Activated naive CD4-positive, alpha-beta T cell treated with anti-CD3 and anti-CD28 coated beads, Interleukin-2, amount 50 U/mL, for 72 hours (primary cell): ENCODE measurements at places on chromosomes 3 and 15.

DNA sequence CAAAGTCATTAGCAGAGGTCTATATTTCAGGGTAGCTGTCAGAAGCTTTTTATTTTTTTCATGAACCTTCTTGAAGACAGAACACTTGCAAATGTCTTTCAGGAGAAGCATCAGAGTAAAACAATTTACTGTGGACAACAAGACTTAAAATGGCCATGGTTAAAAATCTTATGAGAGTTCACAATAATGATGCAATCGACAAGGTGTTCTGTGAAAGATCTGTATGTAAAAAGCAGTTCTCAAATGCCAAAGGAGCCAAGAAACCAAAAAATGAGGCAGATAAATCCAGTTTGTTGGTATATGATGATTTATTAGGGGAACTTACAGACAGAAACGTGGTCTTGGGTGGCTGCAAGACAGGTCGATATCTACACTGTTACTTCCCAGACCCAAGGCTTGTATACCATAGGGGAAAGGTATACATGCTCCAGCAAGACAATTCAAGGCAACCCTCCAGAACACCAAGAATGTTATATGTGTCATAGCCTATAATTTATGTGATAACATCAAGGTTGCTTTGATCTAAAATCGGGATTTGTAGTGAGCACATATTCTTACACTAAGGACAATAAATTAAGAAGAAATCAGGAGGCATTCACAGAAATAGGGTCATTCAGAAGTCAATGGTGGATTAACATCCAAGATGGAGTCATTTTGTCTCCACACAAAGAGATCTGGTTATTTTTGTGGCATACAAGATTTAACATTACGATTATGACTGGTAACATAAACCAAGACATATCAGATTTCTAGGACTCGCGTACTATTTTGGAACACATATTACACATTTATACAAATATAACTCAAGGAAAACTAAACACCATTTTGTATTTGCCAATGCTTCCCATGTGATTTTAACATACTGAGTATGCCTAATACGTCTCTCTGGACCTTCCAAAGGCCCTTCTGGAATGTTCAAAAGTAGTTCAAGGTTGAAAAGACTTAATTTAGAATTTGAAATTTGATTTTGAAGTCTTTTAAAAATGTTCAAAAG is 316.4 kb downstream of the THSD4 start:
- DNase-seq = no peak

DNA sequence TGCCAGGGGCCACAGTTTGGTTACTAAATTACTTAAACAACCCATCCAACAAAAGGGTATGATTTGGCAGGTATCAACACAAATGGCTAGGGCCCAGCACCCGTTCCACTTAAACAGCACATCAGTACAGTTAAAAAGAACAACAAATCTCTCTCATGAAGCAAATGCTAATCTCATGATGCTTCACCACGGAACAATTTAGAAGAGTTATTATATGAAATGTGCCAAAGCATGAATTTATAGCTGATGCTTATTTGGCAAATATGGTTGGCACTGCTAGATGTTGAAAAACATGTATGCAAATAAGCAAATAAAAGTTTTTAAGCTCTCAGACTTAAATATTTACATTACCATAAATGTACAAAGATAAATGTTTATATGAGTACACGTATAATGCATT is 2.3 kb downstream of the PEAK1 start:
- no peak for DNase-seq

- no peak for DNase-seq
Observed at GRCh38 chr3:53132347-53132746, 2.1 kb upstream of the RFT1 start.

- no peak for DNase-seq
Observed at GRCh38 chr15:70801109-70801508, 37.8 kb upstream of the UACA start.

GRCh38 chr3:140708815-140709214 is 31.0 kb downstream of the TRIM42 start:
- no peak for DNase-seq

GRCh38 chr3:140770977-140771667 is 93.3 kb downstream of the TRIM42 start:
- no peak for DNase-seq

DNA sequence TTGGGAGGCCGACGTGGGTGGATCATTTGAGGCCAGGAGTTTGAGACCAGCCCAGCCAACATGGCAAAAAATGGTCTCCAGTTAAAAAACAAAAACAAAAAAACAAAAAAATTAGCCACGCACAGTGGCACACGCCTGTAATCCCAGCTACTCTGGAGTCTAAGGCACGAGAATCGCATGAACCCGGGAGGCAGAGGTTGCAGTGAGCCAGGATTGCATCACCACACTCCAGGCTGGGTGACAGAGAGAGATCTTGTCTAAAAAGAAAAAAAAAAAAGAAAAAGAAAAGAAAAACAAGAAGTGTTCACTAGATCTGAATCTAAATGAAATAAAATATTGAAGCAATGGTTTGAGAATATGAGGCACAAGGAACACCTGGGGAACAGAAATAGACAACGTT is 36.7 kb downstream of the SLC9A9 start:
- DNase-seq = no peak

GRCh38 chr15:70768257-70768883 is 5.0 kb upstream of the UACA start:
- no peak for DNase-seq

GRCh38 chr3:144875211-144875610 is 903.6 kb downstream of the DIPK2A start:
- no peak for DNase-seq

GRCh38 chr3:47193871-47194859 is 30.3 kb upstream of the SETD2 start:
- no peak for DNase-seq

DNA sequence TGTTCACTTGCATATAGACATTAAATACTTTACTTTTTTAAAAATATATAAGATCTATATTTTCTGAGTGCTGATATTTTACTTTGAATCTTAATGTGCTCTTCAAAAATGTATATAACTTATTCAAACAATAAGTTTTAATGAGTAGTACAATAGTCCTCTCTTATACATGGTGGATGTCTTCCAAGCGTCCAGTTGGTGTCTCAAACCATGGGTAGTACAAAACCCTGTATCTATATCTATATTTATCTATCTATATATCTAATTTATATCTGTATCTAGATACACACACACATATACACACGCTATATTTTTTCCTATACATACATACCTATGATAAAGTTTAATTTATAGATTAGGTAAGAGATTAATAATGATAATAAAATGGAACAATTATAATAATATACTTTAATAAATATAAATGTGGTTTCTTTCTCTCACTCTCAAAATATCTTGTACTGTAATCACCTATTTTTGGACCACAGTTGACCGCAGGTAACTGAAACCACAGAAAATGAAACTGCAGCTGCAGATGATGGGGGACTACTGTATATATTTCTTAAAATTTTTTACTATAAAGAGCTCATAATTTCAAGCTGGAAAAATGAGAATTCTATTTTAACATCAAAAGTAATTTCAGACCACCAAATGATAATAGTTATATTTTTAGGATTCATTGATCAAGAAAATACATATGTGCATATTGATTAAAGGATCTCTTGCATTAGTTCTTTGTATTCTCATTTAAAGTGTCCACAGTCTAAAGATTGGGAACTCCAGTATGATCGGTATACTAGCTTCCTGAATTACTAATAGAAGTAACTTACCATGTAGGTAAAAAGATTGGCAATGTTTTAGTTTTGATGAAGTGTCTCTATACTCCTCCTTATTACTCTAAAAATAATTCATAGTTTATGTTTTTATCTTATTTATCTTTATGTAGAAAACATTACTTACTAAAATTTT is 215.1 kb upstream of the MLF1 start:
- DNase-seq = no peak

DNA sequence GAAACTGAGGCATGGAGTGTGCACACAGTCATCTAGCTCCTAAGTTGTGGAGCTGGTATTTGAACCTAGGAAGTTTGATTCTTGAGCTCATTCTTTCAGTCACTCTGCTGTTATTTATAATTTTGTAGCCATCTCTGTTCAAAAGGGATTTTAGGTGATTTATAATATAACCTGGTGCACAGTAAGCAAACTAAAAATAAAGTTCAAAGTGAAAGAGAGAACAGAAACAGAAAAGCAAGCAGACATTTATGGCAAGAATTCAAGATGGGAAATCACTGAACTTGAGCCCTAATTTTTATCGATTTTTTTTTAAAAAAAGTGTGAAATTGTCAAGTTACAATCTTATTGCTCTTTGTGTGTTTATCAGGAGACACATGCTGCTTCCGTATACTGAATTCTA is 71.4 kb upstream of the SLC7A14 start:
- no peak for DNase-seq

GRCh38 chr15:90624278-90624981 is 92.7 kb upstream of the BLM start:
- no peak for DNase-seq

GRCh38 chr3:55490276-55490913 is 3.3 kb upstream of the WNT5A start:
- no peak for DNase-seq

- DNase-seq = no peak
Observed at GRCh38 chr3:131728898-131729642, 226.3 kb upstream of the MRPL3 start.

DNA sequence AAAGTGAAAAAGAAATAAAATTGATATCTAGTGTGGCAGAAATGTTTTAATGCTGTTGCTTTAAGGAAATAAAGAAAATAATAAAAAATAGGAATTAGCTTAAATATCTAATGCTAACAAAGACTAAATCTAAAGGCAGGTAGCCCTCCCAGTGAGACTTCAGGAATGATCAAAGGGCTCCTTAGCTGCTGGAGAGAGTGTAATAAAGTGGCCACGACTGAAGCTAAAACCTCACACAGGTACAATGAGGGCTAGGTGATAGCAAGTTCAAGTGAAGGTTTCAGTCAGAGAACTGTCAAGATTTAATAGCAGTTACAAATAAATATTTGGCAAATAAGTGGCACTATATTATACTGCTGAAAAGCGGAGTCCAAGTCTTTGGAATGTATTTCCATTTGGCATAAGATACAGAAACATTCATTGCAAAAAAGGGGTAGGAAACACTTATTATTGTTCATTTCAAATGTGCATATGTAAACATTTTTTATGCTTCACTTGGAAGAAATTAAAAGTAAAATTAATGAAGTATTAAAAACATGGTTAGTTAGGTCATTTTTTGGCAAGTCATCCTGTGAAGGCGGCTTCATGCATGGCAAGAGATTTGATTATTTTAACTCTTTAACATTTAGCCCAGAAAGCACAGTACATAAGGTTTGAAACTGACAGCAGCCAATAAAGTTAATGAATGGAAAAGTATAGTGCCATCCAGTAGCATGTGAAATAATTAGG is 168.2 kb downstream of the ECT2 start:
- DNase-seq = no peak

GRCh38 chr3:186427627-186428281 is 65.7 kb upstream of the DGKG start:
- no peak for DNase-seq

DNA sequence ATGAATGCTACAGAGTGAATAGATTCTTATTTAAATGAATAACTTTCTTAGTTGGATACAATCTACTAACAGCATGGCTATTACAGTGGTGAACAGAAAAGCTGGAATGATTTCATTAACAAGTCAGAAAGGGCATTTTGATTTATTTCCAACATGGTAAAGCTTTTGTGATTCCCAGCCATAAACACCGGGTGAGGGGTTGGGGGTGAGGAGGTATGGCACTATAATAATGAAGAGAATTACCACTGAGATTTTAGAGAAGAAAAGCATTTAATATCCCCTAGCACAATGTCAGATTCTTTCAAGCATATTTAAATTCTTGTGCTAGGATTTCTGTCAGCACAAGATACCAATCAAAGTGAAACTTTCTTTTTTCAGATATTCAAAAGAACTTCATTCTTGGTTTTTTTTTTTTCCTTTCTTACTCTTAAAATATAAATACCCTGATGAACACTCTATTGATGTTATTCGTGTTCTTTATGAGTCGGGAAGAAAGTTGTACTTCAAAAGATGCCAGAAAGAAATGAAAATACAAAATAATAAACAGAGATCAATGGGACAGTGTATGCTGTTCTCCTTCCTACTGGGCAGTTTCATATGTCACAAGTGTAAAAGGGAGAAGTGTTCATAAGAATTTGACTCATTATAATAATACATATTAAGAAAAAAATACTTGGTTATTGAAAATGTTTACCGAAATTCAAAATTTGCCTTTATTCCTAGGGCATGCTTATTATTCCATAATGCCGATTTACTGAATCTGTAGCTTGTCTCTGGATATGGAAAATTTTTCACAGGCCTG is 522.8 kb downstream of the CADM2 start:
- no peak for DNase-seq

DNA sequence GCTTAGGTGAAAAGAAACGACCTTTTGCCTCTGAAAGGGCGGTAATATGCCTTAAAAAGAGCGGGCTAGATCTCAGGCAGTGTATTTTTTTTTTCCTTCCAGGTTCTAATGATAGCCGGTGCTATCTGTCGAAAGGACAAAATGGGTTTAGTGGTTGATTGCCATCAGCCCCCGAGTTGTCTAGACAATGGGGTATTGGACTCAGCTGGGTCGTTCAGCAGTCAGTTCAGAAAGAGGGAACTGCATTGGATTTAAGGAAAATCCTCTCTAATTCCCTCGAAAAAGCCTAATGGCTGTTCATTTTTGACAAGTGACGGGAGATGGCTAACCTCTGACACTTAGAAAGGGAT is 728 bp downstream of the EIF2B5 start:
- no peak for DNase-seq

GRCh38 chr15:37203050-37203449 is 102.7 kb upstream of the MEIS2 start:
- DNase-seq = no peak

GRCh38 chr3:197501879-197502620 is 53.7 kb downstream of the BDH1 start:
- DNase-seq = no peak

GRCh38 chr3:25000971-25001591 is 427.0 kb upstream of the RARB start:
- DNase-seq = no peak

GRCh38 chr3:161221806-161222600 is 892 bp downstream of the NMD3 start:
- DNase-seq = no peak

DNA sequence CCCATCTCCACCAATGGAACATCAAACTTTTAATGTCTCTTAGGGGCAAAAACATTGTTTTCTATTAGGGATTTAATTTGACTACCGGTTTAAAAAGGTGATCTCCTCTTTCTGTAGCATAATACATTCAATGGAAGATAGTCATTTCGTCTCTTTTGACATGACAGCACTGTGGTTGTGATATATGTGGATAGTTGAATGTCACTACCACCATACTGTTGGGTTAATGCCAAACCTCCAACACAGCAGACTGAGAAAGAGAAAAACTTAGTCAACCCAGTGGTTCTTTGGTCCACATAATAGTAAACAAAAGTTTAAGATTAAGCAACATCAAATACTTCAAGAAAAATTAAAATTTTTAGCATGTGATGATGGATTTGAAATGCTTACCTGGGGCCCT is 530.4 kb downstream of the AGBL1 start:
- DNase-seq = no peak

DNA sequence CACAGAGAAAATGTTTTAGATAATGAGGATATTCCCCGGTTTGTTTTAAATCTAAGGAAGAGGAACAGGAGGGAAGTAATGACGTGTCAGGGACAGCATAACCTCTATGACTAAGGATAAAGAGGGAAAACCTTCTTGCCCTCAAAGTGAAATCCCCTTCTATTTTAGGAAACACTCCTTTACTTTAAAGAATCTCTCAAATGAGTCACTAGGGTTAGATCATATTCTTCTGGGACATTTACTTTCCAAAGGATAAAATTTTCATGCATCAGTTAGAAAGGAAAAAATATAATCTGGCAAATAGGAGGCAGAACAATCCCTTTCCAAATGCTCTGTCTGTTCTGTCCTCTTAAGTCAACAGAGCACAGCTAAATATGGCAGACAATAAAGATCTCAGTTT is 43.2 kb upstream of the UBE2E2 start:
- DNase-seq = no peak
